ENCODE measurements at places on chromosomes 7 and 10.
A peak's percentile ranks its signal among the peaks of the same experiment; 100 is the strongest.

DNA sequence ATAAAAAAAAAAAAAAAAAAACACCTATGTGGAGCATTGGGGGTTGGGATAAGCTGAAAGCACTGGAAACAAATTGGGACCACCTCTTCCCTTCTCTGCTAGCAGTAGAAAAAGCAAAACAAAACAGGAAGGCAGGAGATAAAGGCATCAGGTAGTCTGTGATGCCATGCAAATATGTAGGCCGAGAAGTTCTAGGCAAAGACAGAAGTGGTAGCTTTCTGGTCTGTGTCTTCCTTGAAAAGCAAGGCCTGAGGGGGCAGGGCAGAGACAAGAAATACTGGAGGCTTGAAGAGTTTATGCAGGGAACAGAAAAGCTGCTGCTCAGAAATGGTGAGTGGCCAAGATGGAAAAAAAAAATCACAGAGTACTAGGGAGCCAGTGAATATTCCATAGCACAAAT lies 111.1 kb downstream of the ELMO1 start:
- no peak for DNase-seq

DNA sequence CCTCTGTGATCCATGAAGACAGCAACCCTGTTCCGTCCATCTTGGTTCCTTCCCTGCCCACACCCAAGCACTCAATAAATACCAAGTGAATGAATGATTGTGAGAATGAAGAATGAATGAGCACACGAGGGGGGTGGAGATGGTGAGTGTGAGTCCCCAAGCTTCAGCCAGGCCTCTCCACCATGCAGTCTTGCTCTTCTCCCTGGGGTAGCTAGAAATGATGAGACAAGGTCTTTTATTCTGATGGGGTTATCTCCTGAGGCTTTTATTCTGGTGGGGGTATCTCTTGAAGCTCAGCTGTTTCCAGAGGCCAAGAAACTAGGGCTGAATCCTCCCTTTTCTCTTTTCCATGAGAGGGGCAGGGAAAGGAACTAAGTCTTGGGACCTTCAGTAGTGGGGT lies 57.0 kb downstream of the ELFN1 start:
- DNase-seq, result no peak

DNA sequence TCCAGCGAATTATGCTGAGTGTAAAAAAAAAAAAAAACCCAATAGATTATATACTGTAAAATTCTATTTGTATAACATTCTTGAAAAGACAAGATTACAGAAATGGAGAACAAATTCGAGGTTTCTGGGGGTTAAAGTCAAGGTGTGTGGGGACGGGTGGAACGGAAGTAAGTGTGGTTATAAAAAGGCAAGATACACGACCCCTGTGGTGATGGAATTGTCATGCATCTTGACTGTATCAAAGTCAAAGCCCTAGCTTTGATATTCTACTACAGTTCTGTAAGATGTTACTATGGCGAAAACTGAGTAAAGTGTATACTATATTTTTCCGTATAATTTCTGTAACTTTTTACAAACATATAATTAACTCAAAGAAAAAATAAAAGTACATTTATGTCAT lies 718.2 kb upstream of the PCDH15 start:
- DNase-seq, result no peak

DNA sequence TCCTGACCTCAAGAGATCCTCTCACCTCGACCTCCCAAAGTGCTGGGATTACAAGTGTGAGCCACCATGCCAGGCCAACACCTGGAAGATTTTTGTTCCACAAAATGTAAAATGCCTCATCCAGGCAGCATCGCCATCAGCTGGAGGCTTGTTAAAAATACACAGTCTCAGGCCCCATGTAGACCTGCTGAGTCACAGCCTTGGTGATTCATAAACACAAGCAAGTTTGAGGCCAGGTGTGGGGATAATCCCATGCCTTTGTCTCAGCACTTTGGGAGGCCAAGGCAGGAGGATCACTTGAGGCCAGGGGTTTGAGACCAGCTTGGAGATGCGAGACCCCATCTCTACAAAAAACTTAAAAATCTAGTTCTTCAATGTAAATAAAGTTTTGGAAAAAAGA lies 49.1 kb upstream of the FOXK1 start:
- peak; percentile 14 for DNase-seq

DNA sequence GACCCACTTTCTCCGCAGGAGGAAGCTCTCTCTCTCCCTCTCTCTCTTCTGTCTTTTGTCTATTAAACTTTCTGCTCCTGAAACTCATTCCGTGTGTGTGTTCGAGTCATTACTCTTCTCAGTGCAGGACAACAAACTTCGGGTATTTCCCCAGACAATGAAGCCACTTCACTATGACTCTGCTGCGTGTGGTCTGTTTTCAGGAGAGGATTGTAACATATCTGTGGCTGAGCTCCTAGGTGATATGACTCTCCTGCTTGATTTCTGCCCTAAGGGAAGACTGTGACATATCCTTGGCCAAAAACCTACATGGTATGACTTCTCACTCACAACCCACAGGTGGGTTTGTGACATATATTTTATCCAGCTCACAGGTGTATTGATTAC lies 39.9 kb upstream of the ZNF107 start:
- DNase-seq, result no peak

DNA sequence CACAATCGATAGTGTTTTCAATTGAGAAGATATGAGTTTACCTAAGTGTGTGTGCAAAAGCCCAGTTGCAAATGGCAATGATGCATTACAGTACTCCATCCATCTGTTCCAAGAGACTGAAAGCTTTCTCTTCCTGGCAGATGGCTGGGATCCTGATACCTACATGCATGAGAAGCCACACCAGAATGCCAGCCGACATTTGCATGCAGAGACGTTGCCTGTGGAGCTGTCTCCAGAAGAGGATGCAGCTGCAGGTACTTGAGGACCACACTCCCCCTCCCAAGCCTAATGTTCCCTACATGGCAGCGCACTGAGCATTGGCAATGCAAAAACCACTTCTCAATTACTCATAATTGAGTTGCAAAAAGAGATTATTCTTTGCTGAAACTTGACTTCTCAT lies 332.1 kb downstream of the WDR11 start:
- no peak for DNase-seq

- no peak for DNase-seq
These were observed 4.8 kb upstream of the CYP3A43 start for GRCh38 chr7:99822731-99823718.

GRCh38 chr7:113321201-113321600 lies 202.8 kb upstream of the SMIM30 start:
- DNase-seq, result no peak

- DNase-seq, result no peak
These were observed 303.3 kb upstream of the SEMA3A start for GRCh38 chr7:84497873-84498272.

- DNase-seq, result no peak
These were observed 466.7 kb downstream of the TYW1 start for GRCh38 chr7:67463316-67463715.

GRCh38 chr10:133422807-133423771 lies 1.3 kb downstream of the SPRN start:
- DNase-seq, result no peak

DNA sequence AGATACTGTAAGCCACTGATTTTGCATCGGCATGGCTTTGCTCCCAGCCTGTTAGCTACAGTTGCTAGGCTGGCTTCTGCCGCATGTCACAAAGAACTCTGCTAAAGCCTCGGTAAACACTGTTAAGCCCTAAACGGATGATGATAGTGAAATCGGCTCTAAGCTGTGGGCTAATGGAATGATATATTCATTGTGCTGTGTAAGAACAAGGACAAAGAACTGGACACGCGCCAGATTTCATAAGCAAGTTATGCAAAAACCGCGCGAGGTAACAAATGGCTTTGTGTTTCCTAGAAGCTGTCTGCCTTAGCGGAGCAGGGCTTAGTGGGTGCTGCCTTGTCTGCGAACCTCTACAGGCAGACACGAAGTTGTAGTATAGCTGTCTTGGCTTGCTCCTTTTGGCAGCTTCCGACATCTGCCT lies 331.3 kb upstream of the COBL start:
- DNase-seq, result no peak

DNA sequence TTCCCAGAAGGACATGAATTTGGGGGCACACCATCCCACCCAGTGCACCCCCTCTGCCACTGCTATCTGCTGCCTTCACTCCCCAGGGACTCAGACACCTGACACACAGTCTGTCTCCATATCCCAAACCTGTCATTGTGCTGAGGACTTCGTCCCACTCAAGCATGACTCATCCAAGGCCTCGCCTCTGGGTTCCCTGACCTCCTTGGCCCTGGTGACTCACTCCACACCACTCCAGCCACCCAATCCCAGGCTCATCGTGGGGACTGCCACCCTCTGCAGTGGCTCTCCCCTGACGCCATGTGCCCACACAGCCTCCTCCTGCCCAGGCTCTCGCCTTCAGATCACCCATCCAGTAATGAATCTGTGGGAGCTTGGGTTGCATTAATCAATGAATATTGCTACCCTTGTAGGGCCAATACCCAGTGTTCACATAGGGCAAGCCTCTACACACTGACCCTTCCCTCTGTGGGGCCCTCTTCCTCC lies 6.6 kb upstream of the INSIG1 start:
- peak; percentile 22 for DNase-seq

All from dermis blood vessel endothelial cell (primary cell).